Effector memory CD4-positive, alpha-beta T cell (primary cell): ENCODE measurements at places on chromosomes 7 and 10.

GRCh38 chr10:50874723-50875122, 10.7 kb downstream of the A1CF start:
- no peak for DNase-seq

GRCh38 chr10:118664321-118664720, 68.9 kb upstream of the PRLHR start:
- no peak for DNase-seq

DNA sequence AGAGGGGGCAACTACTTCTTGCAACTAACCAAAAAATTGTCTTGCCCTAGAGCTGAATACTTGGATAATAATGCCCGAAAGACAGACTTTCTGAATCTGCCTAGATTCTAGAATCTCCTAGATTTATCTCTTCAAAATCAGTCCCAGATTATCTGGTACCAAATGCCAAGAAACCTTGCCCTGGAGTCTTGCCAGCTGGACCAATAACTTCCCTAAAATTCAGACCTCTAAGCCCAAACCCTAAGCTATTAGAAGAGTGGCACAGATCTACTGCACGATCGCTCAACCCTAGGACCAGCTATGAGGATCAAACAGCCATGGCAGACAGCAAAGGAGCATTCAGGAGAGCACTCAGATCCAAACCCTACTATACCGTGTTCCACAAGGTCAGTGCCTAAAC, 45.0 kb downstream of the ARMH3 start:
- no peak for DNase-seq

- DNase-seq: no peak
Measured at GRCh38 chr7:77284616-77285015, 85.0 kb upstream of the FGL2 start.

DNA sequence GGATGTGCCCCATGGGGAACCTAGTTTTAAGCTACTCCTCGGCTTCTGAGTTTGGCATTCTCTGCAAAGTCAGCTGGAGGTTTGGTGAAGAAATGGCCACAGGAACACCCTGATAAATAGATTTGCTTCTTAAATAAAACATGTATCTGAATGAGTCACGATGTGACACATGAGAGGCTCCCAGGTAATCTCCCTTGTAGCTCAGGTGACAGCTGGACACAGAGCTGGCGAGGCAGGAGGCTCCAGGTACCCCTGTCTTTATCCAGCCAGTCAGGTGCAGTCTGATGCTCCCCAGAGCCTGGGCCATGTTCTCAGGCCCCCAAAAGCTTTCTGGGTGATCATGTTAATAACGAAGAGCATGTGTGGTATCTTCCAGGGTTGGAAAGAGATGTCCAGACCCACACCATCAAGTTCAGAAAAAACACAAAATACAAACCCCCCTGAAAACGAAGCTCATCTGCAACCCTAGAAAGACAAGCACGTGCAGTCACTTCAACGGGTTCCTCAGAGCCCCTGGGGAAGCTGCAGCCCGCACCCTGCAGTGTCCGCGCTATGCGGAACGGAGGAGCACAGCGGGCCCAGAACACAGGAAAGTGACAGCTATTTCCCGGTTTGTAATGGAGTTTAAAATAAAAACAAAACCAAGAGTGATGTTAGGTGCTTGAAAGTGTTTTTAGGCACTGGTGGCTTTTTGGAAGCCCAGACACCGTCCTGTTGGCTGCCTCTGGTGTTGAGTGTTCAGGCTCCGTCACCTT, 69.4 kb downstream of the ZRANB1 start:
- no peak for DNase-seq

GRCh38 chr7:33186192-33186591, 56.8 kb downstream of the BBS9 start:
- DNase-seq: no peak
